ENCODE measurements at places on chromosomes 4 and X.

DNA sequence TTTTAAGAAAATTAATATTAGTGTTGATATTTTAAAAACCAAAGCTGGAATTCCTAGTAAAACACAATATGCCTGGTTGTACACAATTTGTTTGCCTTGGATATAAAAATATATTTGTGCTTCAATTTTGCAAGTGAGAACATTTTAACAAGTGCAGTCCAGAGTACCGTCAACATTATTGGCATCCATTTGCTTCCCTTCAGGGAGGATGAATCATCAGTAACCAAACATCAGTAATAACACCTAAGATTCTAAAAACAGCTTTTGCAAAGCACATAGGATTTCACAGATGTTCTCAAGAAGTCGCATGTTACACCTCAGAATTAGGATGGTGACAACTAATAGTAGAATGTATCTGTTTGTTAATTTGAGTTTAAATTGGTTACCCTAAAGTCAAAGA is 262.6 kb upstream of the BMP3 start:
- no peak for DNase-seq

DNA sequence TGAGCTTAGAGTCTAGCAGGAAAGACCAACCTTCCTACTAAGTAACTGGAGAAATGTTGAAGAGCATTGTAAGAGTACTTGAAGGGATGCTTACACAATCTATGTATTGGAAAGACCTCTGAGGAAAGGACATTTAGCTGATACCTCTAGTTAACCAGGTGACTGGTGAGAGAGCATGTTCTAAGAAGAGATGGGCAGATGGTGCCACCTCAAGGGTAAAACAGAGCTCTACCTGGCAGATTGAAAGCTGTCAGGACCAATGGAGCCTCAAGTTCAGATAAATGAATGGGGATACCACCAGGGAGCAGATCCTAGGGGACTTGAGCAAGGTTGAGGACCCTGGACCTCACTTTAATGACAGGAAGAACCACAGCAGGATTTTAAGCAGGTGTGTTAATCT is 196.4 kb downstream of the QDPR start:
- DNase-seq = no peak

GRCh38 chrX:1537031-1537715 is at the start of gene P2RY8:
Gene P2RY8, minus strand, starts transcription at chrX:1537185. Its CDS starts 70,627 bp downstream, at chrX:1466558.
- peak; percentile 39 for DNase-seq

GRCh38 chr4:42331914-42332368 is 65.3 kb upstream of the SHISA3 start:
- no peak for DNase-seq

- no peak for DNase-seq
Observed at GRCh38 chrX:149910178-149910695, 19.1 kb upstream of the HSFX4 start.

DNA sequence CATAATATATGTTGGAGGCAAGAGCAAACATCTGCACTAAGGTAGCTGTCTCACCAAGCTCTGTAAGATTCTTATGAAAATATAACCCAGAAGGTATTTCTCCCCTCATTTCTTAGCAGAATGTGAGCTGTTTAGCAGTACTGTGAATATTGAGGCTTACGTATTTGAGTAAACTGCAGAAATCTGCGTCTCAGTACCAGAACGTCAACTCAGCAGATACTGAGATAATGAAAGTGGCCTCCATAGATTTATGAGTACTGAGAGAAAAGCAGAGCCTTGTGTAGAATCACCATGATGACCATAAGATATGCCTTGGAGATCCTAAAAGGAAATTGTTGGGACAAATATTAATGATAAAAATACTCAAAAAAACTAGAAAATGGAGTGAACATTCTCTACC is 296.7 kb upstream of the TECRL start:
- DNase-seq = no peak

GRCh38 chrX:42967681-42968300 is 189.8 kb upstream of the PPP1R2C start:
- DNase-seq = no peak

DNA sequence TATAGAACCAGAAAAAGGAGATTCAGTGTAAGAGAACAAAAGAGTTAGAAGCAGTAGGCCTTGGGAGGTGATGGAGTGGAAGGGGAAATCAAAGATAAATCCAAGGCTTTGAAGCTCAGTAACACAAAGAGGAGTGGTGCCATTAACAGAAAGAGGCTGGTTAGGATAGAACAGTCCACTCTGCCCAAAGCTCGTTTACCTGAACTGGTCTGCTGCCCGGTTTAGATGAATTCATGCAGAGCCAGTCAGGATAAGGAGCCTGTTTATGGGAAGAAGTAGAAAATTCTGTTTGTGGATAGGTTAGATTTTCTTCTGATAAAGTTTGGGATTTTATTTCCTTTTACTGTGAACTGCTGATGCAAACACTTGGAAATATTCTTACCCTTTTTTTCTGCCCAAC is 80.6 kb downstream of the HMGB2 start:
- no peak for DNase-seq

DNA sequence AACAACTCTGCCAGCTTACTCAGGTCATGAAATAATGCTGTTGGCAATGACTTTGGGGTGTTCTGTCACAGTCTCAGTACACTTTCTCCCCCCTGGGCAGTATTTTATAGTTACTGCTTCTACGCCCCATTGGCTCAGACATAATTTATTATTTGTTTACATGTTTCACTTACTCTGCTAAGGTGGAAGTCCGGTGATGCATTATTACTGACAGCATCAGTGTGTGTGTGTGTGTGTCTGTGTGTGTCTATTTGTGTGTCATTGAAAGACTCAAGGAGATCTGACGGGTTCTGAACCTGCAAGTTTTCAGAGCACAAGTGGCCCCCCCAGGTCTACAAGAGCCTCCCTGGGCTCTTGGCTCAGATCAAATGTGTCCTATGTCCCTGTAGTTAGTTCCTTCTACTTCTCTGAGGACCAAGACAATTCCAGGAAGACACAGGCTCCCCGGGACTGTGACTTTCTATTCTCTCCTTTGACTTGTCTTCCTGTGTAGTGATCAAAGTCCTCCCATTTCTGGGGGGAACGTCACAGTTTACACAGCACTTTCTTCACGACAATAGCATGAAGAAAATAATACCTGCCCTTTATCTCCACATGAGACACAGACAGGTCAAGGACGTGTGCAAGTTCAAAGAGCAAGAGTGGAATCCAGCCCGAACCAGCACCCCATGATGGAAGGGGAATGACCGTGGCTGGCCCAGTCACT is 283.7 kb upstream of the GATB start:
- no peak for DNase-seq

GRCh38 chr4:81743731-81744435 is 272.2 kb upstream of the RASGEF1B start:
- DNase-seq = no peak

DNA sequence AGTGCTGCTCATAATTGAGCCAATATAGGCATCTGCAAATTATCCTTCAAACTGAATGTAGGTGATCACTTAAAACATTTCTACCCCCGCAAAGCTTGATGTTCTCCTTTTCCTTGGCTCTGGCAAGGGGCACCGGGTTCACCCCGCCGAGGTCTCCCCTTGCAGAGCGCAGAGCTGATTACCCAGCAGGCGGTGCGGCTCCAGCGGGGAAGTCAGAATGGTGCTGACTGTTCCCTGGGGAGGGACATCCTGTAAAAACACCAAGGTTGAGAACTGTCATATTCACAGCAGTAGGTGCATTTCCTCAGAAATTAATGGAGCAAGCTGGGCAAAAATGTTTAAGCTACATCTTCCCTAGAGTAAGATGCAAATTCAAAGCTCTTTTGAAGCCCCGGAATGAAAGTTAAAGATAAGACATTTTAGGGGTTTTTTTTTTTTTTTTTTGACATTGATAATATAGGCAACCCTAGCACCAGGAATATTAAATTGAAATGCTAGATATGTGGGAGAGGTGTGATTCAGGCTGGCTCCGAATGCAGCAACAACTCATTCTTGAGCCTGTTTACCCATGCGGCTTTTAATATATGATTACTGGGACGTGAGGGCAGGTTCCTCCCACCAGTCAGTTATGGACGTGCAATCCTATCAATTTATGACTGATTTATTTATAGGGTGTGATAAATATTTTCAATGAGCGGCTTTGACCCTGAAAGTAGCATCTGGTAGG is 767.3 kb upstream of the TENM3 start:
- no peak for DNase-seq

- no peak for DNase-seq
Observed at GRCh38 chr4:17352357-17352756, 159.5 kb downstream of the QDPR start.

DNA sequence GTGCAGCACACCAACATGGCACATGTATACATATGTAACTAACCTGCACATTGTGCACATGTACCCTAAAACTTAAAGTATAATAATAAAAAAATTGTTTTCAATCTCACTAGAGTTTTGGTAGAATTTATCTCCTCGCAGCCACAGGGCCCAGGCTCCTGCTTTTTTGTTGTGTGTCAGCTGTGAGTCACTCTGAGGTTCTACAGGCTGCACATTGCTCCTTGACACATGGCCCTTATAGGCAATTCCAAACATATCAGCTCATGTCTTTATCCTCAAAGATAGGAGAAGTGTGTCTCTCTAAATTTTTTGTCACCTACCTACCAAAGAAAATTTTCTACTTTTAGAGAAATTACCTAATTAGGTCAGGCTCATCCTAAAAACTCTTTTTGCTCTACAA is 252.1 kb upstream of the ADGRL3 start:
- no peak for DNase-seq

- DNase-seq = no peak
Observed at GRCh38 chr4:183758758-183759447, 99.8 kb downstream of the TRAPPC11 start.

Measured in SHP77 (cell line).